ENCODE measurements at places on chromosomes 5 and 9. TPM values are rescaled to one million over a fixed set of nuclear protein-coding genes. Genes with fewer than 3 reads are reported as not detected.

DNA sequence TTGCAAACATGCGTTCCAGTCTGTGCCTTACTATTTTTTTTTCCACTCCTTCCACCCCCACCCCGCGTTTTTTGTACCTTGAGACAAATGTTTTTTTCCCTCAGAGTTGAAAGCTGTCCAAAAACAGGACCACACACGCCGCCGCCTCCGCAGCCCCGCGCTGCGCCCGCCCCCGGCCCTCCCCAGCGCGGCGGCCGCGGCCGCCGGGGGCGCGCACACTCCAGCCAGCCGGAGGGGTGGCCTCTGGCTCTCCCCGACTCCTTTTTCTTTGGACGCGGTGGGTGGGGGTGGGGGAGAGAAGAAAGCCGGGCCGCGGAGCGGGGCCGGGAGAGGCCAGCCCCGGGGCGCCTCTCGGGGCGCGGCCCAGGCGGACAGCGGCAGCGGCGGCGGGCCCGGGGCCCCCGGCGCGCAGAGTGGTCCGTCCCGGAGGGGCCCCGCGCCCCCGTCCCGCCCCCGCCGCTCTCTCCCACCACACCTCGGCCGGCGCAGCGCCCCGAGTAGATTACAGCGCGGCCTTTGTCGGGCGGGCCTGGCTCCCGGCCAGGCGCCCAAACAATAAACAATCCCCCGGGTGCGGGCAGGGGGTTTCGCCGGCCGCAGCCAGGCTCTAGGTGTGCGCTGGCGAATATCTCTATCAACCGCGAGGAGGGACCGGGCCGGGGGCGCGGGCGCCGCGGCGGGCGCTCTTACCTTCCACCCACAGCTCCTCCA lies 10.9 kb downstream of the PTCH1 start:
- peak; percentile 16 for DNase-seq

Gene ENTPD2
- not detected for total RNA-seq

- no peak for DNase-seq
Observed at GRCh38 chr5:130992095-130992494, 173.0 kb downstream of the HINT1 start.

Gene LSM11
- 4.8 TPM for total RNA-seq

- DNase-seq, result peak; percentile 10
Observed at GRCh38 chr9:127162046-127162863, 39.8 kb upstream of the ANGPTL2 start.

- DNase-seq, result no peak
Observed at GRCh38 chr5:128749136-128749898, 211.3 kb upstream of the FBN2 start.

Gene CDC20B
- total RNA-seq, result not detected

DNA sequence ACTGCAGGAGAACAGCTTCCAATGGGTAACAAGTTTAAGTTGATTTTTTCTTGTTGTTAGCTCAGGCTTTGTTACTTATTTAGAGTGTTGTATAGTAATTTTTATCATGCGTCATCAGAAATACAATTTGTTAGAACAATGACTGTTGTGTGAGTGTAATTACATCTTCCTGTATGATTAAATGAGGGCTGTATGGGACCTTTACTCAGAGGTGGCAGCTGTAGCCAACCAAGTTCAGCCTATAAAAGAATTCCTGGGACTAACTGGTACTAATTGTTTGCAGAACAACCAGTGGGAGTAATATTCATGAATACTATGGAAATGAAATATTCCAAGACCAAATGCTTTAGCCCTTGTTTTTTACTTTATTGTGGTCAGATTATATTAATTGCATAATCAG lies 30.8 kb upstream of the TJP2 start:
- DNase-seq, result no peak

GRCh38 chr5:15715967-15716366 lies 216.0 kb downstream of the FBXL7 start:
- DNase-seq, result no peak

Gene GPR21
- total RNA-seq, result 2.3 TPM

GRCh38 chr5:126139086-126139485 lies 284.1 kb upstream of the GRAMD2B start:
- no peak for DNase-seq

DNA sequence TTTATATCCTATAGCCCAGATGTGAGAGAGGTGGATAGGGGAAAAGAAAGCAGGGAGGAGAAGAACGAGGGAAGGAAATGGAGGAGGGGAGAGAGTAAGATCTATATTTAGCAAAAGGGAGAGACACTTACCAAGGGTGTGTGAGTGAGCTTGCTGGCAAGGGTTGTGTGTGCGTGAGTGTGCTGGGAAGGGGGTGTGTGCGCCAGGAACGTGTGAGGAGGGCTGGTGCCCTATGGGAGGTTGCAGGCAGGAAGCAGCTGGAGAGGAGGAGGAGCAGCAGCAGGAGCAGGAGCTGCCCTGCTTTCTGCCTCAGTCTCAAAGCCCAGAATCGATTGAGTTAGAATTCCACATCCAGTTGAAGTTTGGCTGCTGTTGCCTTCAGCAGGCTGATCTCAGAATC lies 148.3 kb upstream of the RUSC2 start:
- DNase-seq, result no peak

- no peak for DNase-seq
Observed at GRCh38 chr9:34246453-34246852, 67.6 kb downstream of the UBAP1 start.

Measured in CD4-positive, alpha-beta memory T cell (primary cell).